Esophagus muscularis mucosa (tissue), 4 donors: ENCODE measurements at places on chromosomes 7 and 10. TPM values are rescaled to one million over a fixed set of nuclear protein-coding genes. Genes with fewer than 3 reads are reported as not detected.

- H3K27me3 ChIP-seq, result no peaks in the 10 kb centered on the region
- H3K27ac ChIP-seq, result peak within 1 kb of the TSS; percentile 86
- H3K36me3 ChIP-seq, result no peaks in the 10 kb centered on the region
- peak; percentile 94 for DNase-seq
- H3K4me3 ChIP-seq, result peak within 1 kb of the TSS; percentile 81
Measured at GRCh38 chr10:124461642-124462347, at the start of gene LHPP. LHPP (plus strand) TSS chr10:124461823; CDS start chr10:124461863, 40 bp downstream.

Gene TBX20
- not detected for total RNA-seq

DNA sequence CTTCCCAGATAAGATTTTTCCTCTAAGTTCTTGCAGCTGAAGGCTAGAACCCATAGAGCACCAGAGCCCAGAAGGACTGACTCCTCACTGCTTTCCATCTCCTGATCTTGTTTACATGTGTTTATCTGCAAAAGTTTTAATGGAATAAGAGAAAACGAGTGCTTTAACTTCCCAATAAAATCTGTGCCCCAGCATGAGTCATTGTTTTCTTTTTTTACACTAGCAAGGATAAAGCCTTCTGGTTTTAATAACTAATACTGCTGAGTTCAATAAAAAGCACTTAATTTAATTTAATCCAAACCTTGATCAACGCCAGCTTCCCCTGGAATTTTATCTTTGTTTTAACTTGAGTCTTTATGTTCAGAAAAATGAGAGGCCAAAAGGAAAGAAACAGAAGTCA is 227.6 kb downstream of the HPSE2 start:
- H3K36me3 ChIP-seq, result no peaks in the 10 kb centered on the region
- no peaks in the 10 kb centered on the region for H3K4me1 ChIP-seq
- H3K27me3 ChIP-seq, result no peaks in the 10 kb centered on the region
- no peak overlapping the region for H3K27ac ChIP-seq

Gene ADIRF
- 85.2 TPM for total RNA-seq

DNA sequence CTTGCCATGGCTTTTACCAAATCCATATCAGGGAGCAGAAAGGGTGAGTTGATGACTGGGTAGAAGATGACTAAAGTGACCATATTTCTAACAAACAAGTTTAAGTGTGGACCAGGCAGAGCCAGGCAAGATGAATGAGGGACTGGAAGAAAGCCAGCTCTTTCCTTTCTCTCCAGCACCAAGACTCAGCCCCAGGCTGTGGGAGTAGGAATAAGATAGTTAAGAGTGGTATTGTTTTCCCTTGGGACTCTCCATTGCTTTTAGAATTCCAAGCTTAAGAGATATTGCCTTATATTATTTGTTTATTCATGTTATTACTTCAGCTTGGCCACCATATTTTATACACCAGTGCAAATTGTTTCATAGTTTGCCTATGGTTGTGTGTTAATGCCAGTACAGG is 28.8 kb upstream of the TSPAN33 start:
- no peaks in the 10 kb centered on the region for H3K36me3 ChIP-seq
- DNase-seq, result no peak
- no peak overlapping the region for H3K27ac ChIP-seq
- H3K4me1 ChIP-seq, result no peaks in the 10 kb centered on the region
- H3K27me3 ChIP-seq, result no peaks in the 10 kb centered on the region
- H3K4me3 ChIP-seq, result no peak overlapping the region

Gene GSTO1
- total RNA-seq, result 153 TPM

DNA sequence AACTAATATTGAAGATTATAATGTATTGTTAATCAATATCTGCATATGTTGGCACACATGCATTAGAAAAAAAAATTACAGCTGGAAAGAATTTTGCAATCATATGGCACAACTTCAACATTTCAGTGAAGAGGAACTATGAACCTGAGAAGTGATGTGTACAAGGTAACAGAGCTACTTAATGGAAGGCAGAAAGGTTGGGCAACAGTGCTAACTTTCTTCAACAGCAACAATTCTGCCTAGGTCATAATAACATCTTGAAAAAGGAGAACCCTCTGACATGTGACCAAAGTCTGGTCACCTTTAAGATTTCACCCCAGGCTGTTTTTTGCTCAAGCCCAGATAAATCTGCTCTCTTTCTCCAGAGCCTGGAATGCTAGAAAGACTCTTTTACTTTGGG is 47.9 kb upstream of the SKAP2 start:
- no peak overlapping the region for H3K4me3 ChIP-seq
- no peak overlapping the region for H3K27ac ChIP-seq
- H3K27me3 ChIP-seq, result no peaks in the 10 kb centered on the region
- H3K36me3 ChIP-seq, result no peaks in the 10 kb centered on the region
- peaks cover 5% of the 10 kb centered on the region for H3K4me1 ChIP-seq

Gene RELN
- 2.5 TPM for total RNA-seq

- no peak overlapping the region for H3K27ac ChIP-seq
- no peak for DNase-seq
- H3K36me3 ChIP-seq, result no peaks in the 10 kb centered on the region
- no peak overlapping the region for H3K4me3 ChIP-seq
- H3K4me1 ChIP-seq, result no peaks in the 10 kb centered on the region
Measured at GRCh38 chr10:63057509-63057908, 75.6 kb upstream of the NRBF2 start.

DNA sequence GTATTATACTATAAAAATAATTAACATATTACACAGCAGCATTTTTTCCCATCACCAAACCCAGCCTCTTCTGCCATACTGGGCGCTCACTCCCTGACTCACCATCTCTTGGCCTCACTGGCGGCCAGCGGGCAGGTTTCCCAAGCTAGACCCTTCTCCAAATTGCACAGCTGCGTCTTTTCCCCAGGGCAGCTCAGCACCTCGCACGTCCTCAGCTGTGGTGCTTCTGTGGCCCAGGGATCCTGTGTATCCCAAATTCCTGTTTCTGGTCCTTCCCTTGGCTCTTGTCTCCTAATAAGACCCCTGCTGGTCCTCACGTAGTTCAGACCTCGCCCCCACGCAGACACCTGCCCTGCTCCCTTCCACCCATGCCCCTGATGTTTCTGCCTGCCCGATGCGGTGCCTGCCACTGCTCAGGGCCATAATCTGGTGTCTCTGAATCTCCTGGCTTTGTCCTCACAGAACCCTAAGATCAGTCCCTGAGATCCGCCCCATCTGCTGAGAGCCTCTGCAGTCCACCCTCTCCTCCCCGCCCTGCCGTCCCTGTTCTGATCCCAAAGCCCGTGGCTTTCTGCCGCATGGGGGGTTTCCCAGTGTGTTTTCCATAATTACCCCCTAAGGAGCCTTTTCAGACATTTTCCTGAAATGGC is 290.1 kb downstream of the TCERG1L start:
- no peak overlapping the region for H3K4me3 ChIP-seq
- no peaks in the 10 kb centered on the region for H3K36me3 ChIP-seq
- no peak overlapping the region for H3K27ac ChIP-seq
- H3K27me3 ChIP-seq, result no peaks in the 10 kb centered on the region
- DNase-seq, result no peak

Gene TET1
- 8.6 TPM for total RNA-seq

Gene MALRD1
- 7.5 TPM for total RNA-seq

GRCh38 chr7:45689797-45690761 is 115.9 kb downstream of the ADCY1 start:
- H3K36me3 ChIP-seq, result no peaks in the 10 kb centered on the region
- DNase-seq, result peak; percentile 81
- no peaks in the 10 kb centered on the region for H3K27me3 ChIP-seq
- no peak overlapping the region for H3K27ac ChIP-seq
- H3K4me3 ChIP-seq, result no peak overlapping the region

DNA sequence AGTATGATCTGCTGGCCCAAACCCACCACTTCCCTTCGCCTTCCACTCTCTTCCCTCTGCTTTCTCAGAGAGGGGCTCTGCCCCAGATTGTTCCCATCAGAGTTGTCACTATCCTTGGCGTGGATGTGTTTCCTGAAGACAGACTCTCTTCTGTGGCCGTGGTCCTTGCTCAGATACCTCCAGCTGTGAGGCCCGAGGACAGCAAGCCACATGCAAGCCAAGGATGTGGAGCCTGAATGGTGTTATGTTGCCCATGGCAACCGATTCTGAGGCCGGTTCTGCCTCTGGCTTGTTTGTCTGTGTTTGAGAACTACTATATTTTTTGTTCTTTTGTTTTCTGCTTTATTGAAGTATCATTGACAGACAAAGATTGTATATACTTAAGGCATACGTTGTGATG is 247.4 kb upstream of the PODXL start:
- H3K4me3 ChIP-seq, result no peak overlapping the region
- H3K27me3 ChIP-seq, result no peaks in the 10 kb centered on the region
- no peaks in the 10 kb centered on the region for H3K4me1 ChIP-seq

GRCh38 chr10:89074120-89074519 is 83.5 kb downstream of the FAS start:
- H3K27me3 ChIP-seq, result no peaks in the 10 kb centered on the region
- no peak for DNase-seq
- H3K4me3 ChIP-seq, result no peak overlapping the region

Gene HGF
- 13.4 TPM for total RNA-seq

GRCh38 chr10:122492006-122492405 is 30.7 kb downstream of the HTRA1 start:
- DNase-seq, result no peak
- H3K27me3 ChIP-seq, result no peaks in the 10 kb centered on the region
- H3K4me3 ChIP-seq, result no peak overlapping the region
- peaks cover 44% of the 10 kb centered on the region for H3K36me3 ChIP-seq
- H3K4me1 ChIP-seq, result peaks cover 75% of the 10 kb centered on the region
- H3K27ac ChIP-seq, result no peak overlapping the region

GRCh38 chr7:39746103-39746819 is 122.9 kb downstream of the RALA start:
- no peak overlapping the region for H3K4me3 ChIP-seq
- H3K27ac ChIP-seq, result no peak overlapping the region
- no peaks in the 10 kb centered on the region for H3K36me3 ChIP-seq
- no peak for DNase-seq

- DNase-seq, result no peak
- no peak overlapping the region for H3K4me3 ChIP-seq
- no peaks in the 10 kb centered on the region for H3K4me1 ChIP-seq
- H3K27me3 ChIP-seq, result no peaks in the 10 kb centered on the region
- H3K36me3 ChIP-seq, result no peaks in the 10 kb centered on the region
Measured at GRCh38 chr10:78650122-78650521, 418.6 kb upstream of the ZMIZ1 start.

Gene MALSU1
- total RNA-seq, result 39.0 TPM

Gene MYH16
- not detected for total RNA-seq

- no peaks in the 10 kb centered on the region for H3K27me3 ChIP-seq
- H3K36me3 ChIP-seq, result no peaks in the 10 kb centered on the region
- DNase-seq, result no peak
- peaks cover 28% of the 10 kb centered on the region for H3K4me1 ChIP-seq
- H3K4me3 ChIP-seq, result no peak overlapping the region
Measured at GRCh38 chr7:114152314-114152938, 233.6 kb upstream of the PPP1R3A start.

Gene ASIC3
- total RNA-seq, result 2.6 TPM

Gene ZNF679
- not detected for total RNA-seq

Gene HOXA9
- total RNA-seq, result not detected

- no peak overlapping the region for H3K27ac ChIP-seq
- H3K27me3 ChIP-seq, result no peaks in the 10 kb centered on the region
- H3K36me3 ChIP-seq, result no peaks in the 10 kb centered on the region
- no peaks in the 10 kb centered on the region for H3K4me1 ChIP-seq
- H3K4me3 ChIP-seq, result no peak overlapping the region
Measured at GRCh38 chr7:41567731-41568114, 135.2 kb downstream of the INHBA start.

Gene ASB10
- total RNA-seq, result not detected

GRCh38 chr7:82291931-82292330 is 151.6 kb downstream of the CACNA2D1 start:
- no peaks in the 10 kb centered on the region for H3K36me3 ChIP-seq
- H3K4me1 ChIP-seq, result peaks cover 17% of the 10 kb centered on the region
- no peak overlapping the region for H3K27ac ChIP-seq
- H3K27me3 ChIP-seq, result no peaks in the 10 kb centered on the region
- no peak overlapping the region for H3K4me3 ChIP-seq

GRCh38 chr7:26117142-26117807 is 34.7 kb upstream of the NFE2L3 start:
- no peak for DNase-seq
- H3K27me3 ChIP-seq, result no peaks in the 10 kb centered on the region

GRCh38 chr10:22911889-22912762 is 15.7 kb upstream of the ARMC3 start:
- H3K27me3 ChIP-seq, result no peaks in the 10 kb centered on the region
- H3K36me3 ChIP-seq, result no peaks in the 10 kb centered on the region
- no peak for DNase-seq
- no peak overlapping the region for H3K27ac ChIP-seq
- H3K4me1 ChIP-seq, result no peaks in the 10 kb centered on the region

- no peaks in the 10 kb centered on the region for H3K36me3 ChIP-seq
- H3K27ac ChIP-seq, result no peak overlapping the region
- no peak overlapping the region for H3K4me3 ChIP-seq
Measured at GRCh38 chr7:32154797-32155196, 84.6 kb upstream of the PDE1C start.

DNA sequence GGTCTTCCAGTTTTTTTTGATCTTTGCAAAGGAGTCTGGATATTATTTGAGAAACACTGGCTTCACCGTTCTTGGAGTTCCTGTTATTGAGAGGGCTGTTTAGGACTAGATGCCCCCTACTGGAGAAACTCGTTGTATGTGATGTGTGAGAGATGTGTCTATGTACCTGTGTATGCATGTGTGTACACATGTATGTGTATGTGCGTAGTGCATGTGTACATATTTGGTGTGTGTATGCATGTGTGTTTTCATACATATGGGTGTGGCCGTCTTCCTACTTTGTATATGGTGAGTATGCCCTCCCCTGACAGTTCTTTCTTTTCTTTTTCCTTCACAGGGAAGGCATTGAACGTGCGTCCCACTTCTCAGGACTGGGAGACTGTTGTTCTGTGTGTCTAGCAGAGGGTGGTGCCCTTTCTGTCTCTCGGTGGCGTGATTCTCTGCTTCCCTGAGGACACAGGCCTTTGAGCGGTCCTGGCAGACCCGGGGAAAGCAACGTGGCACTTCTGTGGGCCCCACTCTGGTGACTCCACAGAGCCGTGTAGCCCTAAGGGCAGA is 3.0 kb upstream of the CALHM3 start:
- no peaks in the 10 kb centered on the region for H3K36me3 ChIP-seq
- no peak for DNase-seq

DNA sequence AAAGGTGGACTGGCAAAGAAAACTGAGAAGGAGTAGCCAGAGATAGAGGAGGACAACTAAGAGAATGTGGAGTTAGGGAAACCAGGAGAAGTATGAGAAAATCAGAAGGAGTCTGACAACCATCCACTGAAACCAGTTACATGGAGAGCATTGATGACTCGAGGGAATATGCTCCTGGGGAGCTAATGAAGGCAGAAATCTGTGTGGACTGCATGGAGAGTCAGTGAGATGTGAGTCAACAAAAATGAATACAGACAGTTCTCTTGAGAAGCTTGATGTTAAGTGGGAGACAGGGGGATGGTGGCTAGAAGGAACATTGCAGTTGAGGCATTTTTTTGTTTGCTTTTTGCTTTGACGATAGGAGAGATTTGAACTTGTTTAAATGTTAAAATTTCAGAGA is 34.3 kb upstream of the ZNF32 start:
- H3K4me3 ChIP-seq, result no peak overlapping the region
- no peak overlapping the region for H3K27ac ChIP-seq
- no peaks in the 10 kb centered on the region for H3K36me3 ChIP-seq
- no peaks in the 10 kb centered on the region for H3K27me3 ChIP-seq
